ENCODE measurements at places on chromosomes 16 and 17.
A peak's percentile ranks its signal among the peaks of the same experiment; 100 is the strongest.

- no peak for DNase-seq
These were observed 148.0 kb downstream of the KCNJ12 start for GRCh38 chr17:21524211-21524591.

DNA sequence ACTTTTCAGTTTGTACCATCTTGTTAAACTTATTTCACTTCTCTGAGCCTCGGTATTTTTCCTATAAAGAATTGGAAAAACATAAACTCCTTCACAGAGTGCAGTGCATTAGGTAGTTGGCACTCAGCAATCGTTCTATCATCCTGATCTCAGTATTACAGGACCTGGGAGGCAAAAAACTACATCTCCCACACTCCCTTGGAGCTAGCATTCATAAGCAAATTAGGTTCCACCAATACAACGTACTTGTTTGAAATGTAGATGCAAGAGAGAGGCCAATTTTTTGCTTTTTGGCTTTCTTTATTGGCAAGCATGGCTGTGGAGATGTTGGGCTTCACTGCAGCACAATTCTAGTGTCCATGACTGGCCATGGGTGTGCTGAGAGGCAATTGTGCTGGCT is 285.2 kb downstream of the CA10 start:
- no peak for DNase-seq

GRCh38 chr16:17830651-17831050 is 359.9 kb upstream of the XYLT1 start:
- DNase-seq: no peak

DNA sequence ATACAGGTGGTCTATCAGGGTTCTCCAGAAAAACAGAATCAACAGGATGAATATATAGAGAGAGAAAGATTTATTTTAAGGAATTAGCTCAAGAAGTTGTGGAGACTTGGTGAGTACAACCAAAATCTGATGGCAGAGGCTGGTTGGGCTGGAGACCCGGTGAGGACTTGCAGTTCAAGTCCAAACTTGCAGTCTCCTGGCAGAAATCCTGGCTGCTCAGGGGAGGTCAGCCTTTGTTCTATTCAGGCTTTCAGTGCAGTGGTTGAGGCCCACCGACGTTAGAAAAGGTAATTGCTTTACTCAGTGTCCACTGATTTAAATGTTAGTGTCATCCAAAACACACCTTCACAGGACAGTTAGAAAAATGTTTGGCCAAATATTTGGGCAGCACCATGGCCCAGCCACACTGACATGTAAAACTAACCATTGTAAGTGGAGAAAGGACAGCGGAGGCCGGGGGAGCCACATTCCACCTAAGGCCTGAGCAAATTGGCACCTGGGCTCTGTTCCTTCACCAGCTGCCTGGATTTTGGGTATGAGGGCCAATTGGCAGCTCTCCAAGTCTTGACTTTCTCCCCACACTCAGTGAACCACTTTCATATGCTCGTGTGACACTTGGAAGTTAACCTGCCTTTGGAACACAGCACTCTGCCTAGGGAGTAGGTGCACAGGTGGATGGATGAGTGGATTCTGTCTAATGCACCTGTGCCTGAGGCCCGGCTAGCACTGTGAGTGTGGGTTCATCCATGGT is 54.7 kb downstream of the CACNG5 start:
- DNase-seq: no peak

DNA sequence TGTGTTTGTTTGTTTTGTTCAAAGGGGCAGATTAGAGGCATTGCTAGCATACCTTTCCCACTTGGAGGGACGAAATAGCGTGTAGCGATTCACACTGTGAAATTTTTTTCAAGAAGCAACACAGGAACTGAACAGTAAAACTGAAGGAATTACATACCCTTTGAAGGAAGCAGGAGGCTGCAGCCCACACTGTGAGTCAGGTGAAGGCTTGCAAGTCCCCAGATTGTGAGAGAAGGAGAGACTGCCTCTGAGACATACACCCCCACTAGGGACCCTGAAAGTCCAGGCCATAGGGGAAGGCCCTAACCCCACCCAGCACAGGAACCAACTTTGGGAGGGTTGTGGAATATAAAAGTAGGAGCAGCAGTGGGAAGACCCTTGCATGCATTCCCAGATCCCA is 69.6 kb upstream of the HS3ST3A1 start:
- DNase-seq: no peak

- no peak for DNase-seq
These were observed 124.7 kb upstream of the TNRC6C start for GRCh38 chr17:77833769-77834168.

- DNase-seq: peak; percentile 87
These were observed 10.5 kb downstream of the DOK4 start for GRCh38 chr16:57475711-57476339.

- DNase-seq: no peak
These were observed 21.9 kb downstream of the AIPL1 start for GRCh38 chr17:6413065-6413464.

GRCh38 chr16:5336941-5337340 is 239.3 kb upstream of the EEF2KMT start:
- no peak for DNase-seq

GRCh38 chr16:2744711-2745110 is 7.7 kb upstream of the SRRM2 start:
- no peak for DNase-seq

DNA sequence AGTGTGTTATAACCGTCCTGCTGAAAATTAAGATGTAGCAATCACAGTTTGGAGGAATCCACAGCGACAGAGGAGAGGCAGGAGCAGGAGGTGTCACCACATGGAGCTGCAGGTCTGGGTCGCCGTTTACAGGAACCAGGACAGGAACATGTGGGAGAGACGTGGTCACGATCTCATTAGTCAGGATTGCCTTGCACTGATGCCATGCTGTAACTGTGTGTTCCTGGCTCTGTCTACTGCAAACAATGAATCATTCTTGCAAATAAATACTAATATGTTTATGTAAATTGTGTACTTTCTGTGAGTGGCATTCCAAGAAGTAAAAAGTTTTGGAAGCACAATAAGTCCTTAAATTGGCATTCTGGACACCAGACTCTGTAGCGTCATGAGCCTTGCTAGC is 271.8 kb downstream of the CPPED1 start:
- no peak for DNase-seq

GRCh38 chr16:88688013-88688778 is 1.9 kb upstream of the SNAI3 start:
- DNase-seq: no peak

- DNase-seq: peak; percentile 77
These were observed 893 bp downstream of the POLR3E start for GRCh38 chr16:22297871-22298733.

DNA sequence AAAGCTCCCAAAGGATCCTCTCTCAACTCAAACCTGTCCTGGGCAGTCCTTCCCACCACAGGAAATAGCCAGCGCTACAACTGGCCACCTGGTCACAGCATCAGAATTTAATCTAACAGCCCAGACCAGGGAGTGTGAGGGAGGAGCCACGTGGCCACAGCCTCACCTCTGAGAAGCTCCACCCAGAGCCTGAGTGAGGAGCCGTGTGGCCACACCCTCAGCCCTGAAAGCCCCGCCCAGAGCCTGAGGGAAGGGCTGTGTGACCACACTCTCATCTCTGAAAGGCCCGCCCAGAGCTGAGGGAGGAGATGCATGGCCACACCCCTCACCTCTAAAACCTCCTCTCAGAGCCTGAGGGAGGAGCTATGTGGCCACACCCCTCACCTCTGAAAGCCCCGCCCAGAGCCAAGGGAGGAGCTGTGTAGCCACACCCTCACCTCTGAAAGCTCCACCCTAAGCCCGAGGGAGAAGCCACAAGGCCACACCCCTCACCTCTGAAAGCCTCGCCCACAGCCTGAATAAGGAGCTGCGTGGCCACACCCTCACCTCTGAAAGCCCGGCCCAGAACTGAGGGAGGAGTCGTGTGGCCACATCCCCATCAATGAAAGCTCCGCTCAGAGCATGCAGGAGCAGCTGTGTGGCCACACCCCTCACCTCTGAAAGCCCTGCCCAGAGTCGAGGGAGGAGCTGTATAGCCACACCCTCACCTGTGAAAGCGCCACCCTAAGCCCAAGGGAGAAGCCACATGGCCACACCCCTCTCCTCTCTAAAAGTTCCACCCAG is 28.6 kb downstream of the SLC38A8 start:
- peak; percentile 75 for DNase-seq

GRCh38 chr17:64178011-64178825 is 48.3 kb upstream of the ERN1 start:
- no peak for DNase-seq

GRCh38 chr16:11091021-11091785 is 146.8 kb downstream of the CLEC16A start:
- DNase-seq: peak; percentile 44

DNA sequence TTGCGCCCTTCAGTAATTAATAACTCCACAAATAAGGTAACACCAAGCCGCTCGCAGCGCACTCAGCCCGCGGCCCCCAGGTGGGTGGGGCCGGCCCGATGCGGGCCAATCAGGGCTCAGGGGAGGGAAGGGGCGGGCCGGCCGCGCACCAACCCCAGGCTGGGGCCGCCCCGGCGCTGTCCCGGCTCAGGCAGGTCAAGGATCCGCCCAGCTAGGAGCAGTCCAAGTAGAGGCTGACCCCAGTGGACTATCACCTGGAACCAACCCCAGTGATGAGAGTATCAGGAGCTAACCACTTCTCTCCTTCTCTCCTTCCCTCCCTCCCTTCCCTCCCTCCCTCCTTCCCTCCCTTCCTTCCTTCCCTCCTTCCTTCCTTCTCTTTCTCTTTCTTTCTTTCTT is 110.8 kb downstream of the C16orf78 start:
- DNase-seq: no peak

- no peak for DNase-seq
These were observed 18.1 kb downstream of the SDK2 start for GRCh38 chr17:73625991-73626673.

DNA sequence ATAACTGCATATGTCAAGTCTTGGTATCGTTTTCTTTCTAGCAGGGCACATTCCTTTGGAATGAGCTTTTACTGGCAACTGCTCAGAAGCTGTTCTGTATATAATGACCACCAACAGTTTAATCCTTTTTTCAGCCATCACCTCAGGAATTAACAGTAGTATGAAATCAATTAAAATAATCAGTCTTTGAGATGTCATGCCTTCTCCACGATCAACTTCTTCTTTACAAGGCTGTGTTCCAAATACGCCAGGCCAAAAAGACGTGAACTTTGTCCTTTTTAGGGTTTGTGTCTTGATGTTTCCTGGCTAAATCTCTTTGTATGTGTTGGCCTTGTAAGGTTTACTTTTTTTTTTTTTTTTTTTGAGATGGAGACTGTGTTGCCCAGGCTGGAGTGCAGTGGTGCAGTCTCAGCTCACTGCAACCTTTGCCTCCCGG is 54.9 kb downstream of the ABCC1 start:
- no peak for DNase-seq

DNA sequence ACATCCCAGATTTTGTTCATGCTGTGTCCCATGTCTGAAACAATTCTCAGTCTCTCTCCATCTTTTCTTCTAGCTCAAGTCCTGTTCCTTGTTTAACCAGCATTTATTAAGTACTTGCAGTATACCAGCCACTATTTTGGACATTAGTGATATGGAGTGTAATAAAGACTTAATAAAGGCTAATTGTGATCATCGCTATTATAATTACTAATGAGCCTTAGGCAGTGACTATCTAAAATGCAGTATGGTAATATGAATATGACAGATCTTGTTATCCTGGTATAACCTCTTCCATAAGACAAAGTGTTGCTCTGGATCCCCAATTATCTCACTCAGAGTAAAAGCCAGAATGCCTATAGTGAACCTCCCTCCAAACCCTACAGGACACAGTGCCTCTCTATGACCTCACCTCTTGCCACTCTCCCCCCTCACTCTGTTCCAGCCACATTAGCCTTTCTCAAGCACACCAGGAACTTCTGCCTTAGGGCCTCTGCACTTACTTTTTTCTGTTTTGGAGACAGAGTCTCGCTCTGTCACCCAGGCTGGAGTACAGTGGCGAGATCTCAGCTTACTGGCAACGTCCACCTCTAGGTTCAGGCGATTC is 1.8 kb upstream of the FLOT2 start:
- peak; percentile 19 for DNase-seq

DNA sequence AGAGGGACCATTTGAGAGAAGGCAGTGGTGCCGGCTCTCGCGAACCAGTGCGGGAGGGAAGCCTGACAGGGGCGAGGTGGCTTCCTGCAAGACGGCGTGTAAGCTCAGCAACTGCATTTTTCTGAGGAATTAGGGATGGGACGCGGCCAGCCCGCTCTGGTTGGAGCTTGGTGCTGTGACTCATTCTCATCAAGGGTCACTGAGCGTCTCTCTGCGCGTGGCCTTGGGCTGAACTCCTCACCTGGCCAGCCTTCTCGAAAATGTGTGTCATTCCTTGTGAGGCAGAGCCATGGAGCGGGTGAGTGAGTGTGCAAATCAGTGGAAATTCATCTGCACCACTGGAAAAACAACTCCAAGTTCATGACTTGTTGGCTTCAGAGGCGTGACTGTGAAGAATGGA is 52.8 kb downstream of the NTN1 start:
- no peak for DNase-seq

DNA sequence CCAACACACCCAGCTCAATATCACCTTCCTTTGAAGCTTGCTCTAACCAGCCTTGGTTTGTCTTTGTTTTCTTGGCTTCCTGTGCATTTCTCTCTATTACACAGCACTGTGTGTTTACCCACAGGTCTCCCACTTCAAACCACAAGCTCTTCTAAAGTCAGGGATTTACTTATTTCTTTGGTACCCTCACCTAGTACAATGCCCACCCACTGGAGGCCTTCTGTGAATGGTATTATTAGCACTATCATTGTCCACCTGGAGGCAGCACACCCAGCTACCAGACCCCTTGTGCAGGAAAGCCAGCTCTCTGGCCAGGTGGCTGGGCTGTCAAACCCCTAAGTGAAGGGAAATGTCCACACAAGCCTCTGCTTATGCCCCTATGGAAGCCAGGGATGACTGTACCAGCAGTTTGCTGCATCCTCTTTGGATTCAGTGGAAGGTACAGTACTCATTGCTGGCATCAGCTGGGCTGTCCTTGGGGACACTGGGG is 9.4 kb upstream of the TOP2A start:
- DNase-seq: no peak

DNA sequence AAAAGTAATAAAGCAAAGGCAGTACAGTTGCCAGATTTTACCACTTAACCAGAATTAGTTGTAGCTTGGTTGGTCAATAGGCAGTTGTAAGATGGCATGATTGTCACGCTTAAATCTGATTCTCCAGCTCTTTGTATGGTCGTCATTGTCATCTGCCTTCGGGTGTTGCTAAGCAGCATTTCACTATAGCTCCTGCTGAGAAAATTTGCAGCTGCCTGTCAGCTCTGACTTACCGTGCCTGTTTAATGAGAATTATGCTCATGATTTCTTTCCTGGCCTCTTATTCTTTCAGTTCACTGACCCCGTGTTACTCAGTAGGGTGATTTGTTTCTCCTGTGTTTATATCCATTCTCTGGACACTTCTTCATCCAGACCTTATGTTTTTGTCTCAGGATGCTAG is 66.7 kb downstream of the TANGO6 start:
- no peak for DNase-seq
